Mesothelial cell of epicardium (in vitro differentiated cells): ENCODE measurements at places on chromosomes 1 and 21. TPM values are rescaled to one million over a fixed set of nuclear protein-coding genes. Genes with fewer than 3 reads are reported as not detected.

GRCh38 chr1:230308039-230308438, 118.1 kb downstream of the PGBD5 start:
- peaks cover 13% of the 10 kb centered on the region for H3K27me3 ChIP-seq
- DNase-seq, result no peak
- H3K4me1 ChIP-seq, result peaks cover 21% of the 10 kb centered on the region
- no peak overlapping the region for H3K4me3 ChIP-seq
- H3K27ac ChIP-seq, result peak overlapping the region; percentile 8

Gene OR6N1
- not detected in 3 replicates for total RNA-seq

Gene CFAP141
- not detected in 3 replicates for total RNA-seq

- peaks cover 23% of the 10 kb centered on the region for H3K27me3 ChIP-seq
- H3K36me3 ChIP-seq, result no peaks in the 10 kb centered on the region
- no peaks in the 10 kb centered on the region for H3K4me1 ChIP-seq
- no peak overlapping the region for H3K27ac ChIP-seq
- no peak overlapping the region for H3K4me3 ChIP-seq
These were observed 12.0 kb upstream of the PCBP3 start for GRCh38 chr21:45631540-45631939.

GRCh38 chr1:230641346-230641745, 935 bp upstream of the COG2 start:
- H3K27ac ChIP-seq, result no peak overlapping the region
- H3K4me3 ChIP-seq, result peak overlapping the region; percentile 99
- peaks cover 21% of the 10 kb centered on the region for H3K4me1 ChIP-seq
- H3K36me3 ChIP-seq, result no peaks in the 10 kb centered on the region
- DNase-seq, result no peak

DNA sequence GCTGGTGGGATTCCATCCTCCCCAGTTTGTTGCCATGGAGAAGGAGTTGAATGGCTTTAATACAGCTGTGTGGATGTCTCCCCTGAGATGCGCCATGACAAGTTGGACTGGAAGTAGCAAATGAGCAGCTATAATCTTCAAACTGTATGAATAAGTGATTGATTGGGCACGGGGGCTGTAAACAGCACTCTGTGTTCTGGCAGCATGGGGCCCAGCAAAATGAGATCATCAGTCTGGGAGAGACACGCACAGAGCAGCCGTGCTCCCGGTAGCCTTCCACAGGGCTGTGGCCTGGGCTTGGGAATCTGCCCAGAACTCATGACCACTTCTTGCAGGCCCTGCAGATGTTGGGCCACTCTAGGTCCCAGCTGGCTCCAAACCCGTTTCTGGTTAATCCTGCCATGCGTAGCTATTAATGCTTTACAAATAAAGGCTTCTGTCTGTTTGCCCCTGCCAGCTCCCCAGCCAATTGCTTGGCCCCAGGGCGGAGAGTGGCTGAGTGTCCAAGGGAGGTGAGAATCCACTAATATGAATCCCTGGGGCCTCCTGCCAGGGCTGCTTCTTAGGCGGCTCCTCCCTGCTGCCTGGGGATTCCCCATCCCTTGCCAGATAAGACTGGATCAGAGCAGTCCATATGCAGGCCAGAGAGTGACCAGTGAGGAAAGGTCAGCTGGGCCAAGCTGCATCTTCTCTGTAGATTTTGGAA, 642.9 kb downstream of the AJAP1 start:
- H3K4me3 ChIP-seq, result no peak overlapping the region
- no peak for DNase-seq
- H3K27me3 ChIP-seq, result peaks cover 9% of the 10 kb centered on the region

DNA sequence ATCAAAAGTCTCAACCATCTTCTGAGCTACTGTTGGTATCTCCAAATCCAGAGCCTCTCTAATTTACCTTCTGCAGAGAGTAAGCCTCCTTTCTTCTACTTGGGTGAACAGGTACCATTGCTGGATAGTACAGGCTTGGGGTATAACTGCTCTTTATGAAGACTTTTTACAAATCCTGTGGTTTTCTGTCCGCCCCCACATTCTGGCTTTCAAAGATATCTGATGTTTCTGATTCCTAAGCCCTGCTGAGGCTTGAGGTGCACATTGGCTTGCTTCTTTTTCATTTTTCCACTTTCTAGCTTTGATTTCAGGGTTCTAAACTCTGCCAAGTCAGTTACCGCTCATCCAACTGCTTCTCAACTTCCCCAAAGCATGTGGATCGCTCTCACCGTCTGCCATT, 37.1 kb downstream of the TENT5C start:
- H3K4me3 ChIP-seq, result no peak overlapping the region
- H3K36me3 ChIP-seq, result no peaks in the 10 kb centered on the region
- peaks cover 16% of the 10 kb centered on the region for H3K27me3 ChIP-seq
- peaks cover 10% of the 10 kb centered on the region for H3K4me1 ChIP-seq

- H3K4me3 ChIP-seq, result no peak overlapping the region
- H3K27ac ChIP-seq, result no peak overlapping the region
- peaks cover 2% of the 10 kb centered on the region for H3K4me1 ChIP-seq
- peak; percentile 6 for DNase-seq
- no peaks in the 10 kb centered on the region for H3K36me3 ChIP-seq
These were observed 6.4 kb upstream of the LRP8 start for GRCh38 chr1:53334312-53334711.

GRCh38 chr1:228097333-228098081, 5.6 kb downstream of the C1orf35 start:
- H3K27me3 ChIP-seq, result no peaks in the 10 kb centered on the region
- DNase-seq, result peak; percentile 31
- H3K4me3 ChIP-seq, result no peak overlapping the region
- H3K36me3 ChIP-seq, result peaks cover 42% of the 10 kb centered on the region
- H3K4me1 ChIP-seq, result peaks cover 5% of the 10 kb centered on the region

Gene FMO2
- total RNA-seq, result not detected in 3 replicates

- no peak for DNase-seq
- H3K27ac ChIP-seq, result no peak overlapping the region
- peaks cover 11% of the 10 kb centered on the region for H3K36me3 ChIP-seq
- no peak overlapping the region for H3K4me3 ChIP-seq
These were observed 29.0 kb downstream of the PPFIA4 start for GRCh38 chr1:203055161-203055799.

Gene GOLT1A
- 3.6 to 4.1 TPM (median 3.9 TPM) in 3 replicates for total RNA-seq

Gene LCE3D
- total RNA-seq, result not detected in 3 replicates

Gene TGFB2
- 45.3 to 51.0 TPM (median 50.6 TPM) in 3 replicates for total RNA-seq

DNA sequence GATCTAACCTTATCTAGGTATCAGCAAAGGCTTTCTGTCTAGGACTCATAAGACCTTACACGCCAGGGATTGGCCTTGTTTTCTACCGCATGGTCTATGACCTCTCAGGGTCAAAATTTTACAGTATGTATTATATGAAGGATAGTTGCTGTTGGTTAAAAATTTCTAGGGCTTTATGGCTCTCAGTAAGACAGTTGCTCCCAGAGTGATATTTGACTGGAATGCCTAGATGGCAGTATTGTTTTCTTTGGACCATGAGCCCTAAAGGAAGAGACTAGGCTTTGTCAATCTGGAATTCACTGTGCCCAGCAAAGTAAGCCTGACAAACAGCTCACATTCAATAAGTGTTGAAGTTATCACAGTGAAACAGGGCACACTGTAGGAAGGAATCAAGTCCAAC, 37.6 kb downstream of the C1orf87 start:
- no peak for DNase-seq
- no peak overlapping the region for H3K4me3 ChIP-seq
- H3K36me3 ChIP-seq, result no peaks in the 10 kb centered on the region
- H3K4me1 ChIP-seq, result no peaks in the 10 kb centered on the region
- H3K27me3 ChIP-seq, result peaks cover 3% of the 10 kb centered on the region

DNA sequence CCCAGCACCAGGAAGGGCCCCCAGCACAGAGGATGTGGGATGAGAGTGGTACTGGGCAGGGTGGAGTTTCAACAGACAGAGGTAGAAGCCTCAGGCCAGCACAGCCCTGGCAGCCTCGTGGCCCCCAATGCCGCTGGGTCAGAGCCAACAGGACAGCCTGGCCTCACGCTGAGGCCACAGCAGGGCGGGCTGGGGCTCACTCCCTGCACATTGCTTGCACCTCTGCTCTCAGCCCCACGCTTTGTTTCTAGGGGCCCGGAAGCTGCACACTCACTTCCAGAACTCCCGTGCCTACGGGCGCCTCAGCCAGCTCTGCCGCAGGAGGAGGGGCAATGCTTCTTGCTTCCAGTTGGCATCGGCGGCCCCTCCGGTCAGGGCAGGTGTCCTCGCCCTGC, 72.9 kb downstream of the SIK1 start:
- H3K27ac ChIP-seq, result no peak overlapping the region
- no peak overlapping the region for H3K4me3 ChIP-seq
- H3K27me3 ChIP-seq, result no peaks in the 10 kb centered on the region
- no peaks in the 10 kb centered on the region for H3K36me3 ChIP-seq
- H3K4me1 ChIP-seq, result peaks cover 30% of the 10 kb centered on the region

- no peaks in the 10 kb centered on the region for H3K27me3 ChIP-seq
- H3K36me3 ChIP-seq, result peaks cover 2% of the 10 kb centered on the region
- no peak for DNase-seq
- no peak overlapping the region for H3K27ac ChIP-seq
- H3K4me1 ChIP-seq, result no peaks in the 10 kb centered on the region
These were observed 4.5 kb upstream of the LCE2D start for GRCh38 chr1:152658649-152659048.

Gene CNTN2
- total RNA-seq, result 0.11 to 0.38 TPM (median 0.29 TPM) in 3 replicates

Gene KRTAP13-2
- not detected in 3 replicates for total RNA-seq

DNA sequence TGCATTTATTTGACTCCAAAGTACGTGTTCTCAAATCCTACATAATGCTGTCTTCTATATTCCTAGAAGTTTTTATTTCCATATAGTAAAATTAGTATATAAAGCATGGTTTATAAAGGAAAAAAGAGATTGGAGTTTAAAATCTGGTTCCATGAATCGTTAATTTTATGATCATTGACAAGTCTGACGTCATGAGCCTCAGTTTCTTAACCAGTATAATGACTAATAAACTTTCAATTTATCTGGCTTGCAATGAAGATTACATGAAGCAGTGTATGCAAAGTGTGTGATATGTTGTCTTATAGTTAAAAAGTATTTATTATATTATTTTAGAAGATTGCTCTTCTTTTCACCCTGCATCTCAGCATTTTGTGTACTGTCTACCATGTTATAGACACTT, 421.4 kb upstream of the LRRC7 start:
- peaks cover 4% of the 10 kb centered on the region for H3K4me1 ChIP-seq
- no peak for DNase-seq
- H3K4me3 ChIP-seq, result no peak overlapping the region
- H3K27me3 ChIP-seq, result no peaks in the 10 kb centered on the region
- H3K36me3 ChIP-seq, result no peaks in the 10 kb centered on the region

Gene RHD
- not detected in 3 replicates for total RNA-seq

Gene MAN1A2
- total RNA-seq, result 53.1 to 56.5 TPM (median 55.1 TPM) in 3 replicates

GRCh38 chr1:119865627-119866026, 30.7 kb downstream of the ADAM30 start:
- DNase-seq, result no peak
- peaks cover 16% of the 10 kb centered on the region for H3K27me3 ChIP-seq
- no peak overlapping the region for H3K27ac ChIP-seq
- no peaks in the 10 kb centered on the region for H3K36me3 ChIP-seq

Gene GJA4
- total RNA-seq, result not detected in 3 replicates

DNA sequence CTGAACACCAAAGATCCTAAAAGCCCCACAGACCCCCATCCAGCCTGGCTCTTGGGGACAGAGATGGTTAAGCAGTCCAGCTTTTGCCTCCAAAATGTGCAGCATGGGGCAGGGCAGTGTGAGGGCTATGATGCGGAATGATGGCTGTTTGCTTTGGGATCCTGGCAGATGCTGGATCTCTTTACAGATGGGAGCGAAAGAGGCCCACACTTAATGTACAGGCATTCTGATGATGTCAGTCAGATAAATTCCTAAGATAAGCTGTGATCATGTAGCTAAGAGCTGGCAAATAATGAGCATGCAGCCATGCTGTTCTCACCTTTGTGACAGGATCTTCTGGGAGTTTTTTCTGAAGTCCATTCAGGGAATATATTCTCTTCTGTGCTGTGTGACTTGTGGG, 17.6 kb upstream of the KCNQ4 start:
- peaks cover 60% of the 10 kb centered on the region for H3K36me3 ChIP-seq
- DNase-seq, result no peak
- H3K4me1 ChIP-seq, result peaks cover 1% of the 10 kb centered on the region

DNA sequence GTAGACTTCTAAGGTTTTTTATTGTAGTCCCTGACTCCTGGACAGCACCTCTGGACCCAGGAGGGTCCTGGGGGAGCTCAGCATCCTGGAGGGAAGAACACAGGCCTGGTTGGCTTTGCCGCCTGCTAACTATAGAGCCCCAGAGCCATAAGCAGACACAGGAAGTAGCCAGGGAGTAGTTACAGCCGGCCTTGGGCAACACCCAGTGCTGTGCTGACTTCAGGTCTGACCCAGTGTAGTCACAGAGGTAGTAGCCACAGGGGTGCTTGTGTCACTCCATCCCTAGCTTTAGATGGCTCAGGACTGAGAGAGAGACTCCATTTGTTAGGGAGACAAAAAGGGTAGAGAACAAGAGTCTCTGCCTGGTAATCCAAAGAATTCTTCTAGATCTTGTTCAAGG, 21.9 kb downstream of the MCOLN2 start:
- H3K27me3 ChIP-seq, result peaks cover 3% of the 10 kb centered on the region
- H3K27ac ChIP-seq, result no peak overlapping the region
- no peak for DNase-seq
- peaks cover 2% of the 10 kb centered on the region for H3K36me3 ChIP-seq
- no peaks in the 10 kb centered on the region for H3K4me1 ChIP-seq

GRCh38 chr1:164504749-164505148, 54.2 kb upstream of the PBX1 start:
- no peak for DNase-seq
- no peaks in the 10 kb centered on the region for H3K27me3 ChIP-seq
- no peaks in the 10 kb centered on the region for H3K4me1 ChIP-seq
- H3K27ac ChIP-seq, result no peak overlapping the region
- H3K4me3 ChIP-seq, result no peak overlapping the region
- peaks cover 8% of the 10 kb centered on the region for H3K36me3 ChIP-seq

GRCh38 chr1:184708084-184708676, 46.5 kb downstream of the EDEM3 start:
- H3K27ac ChIP-seq, result no peak overlapping the region
- H3K27me3 ChIP-seq, result no peaks in the 10 kb centered on the region
- H3K4me1 ChIP-seq, result no peaks in the 10 kb centered on the region
- no peak for DNase-seq

GRCh38 chr1:12249181-12249580, 19.4 kb downstream of the VPS13D start:
- H3K4me1 ChIP-seq, result peaks cover 6% of the 10 kb centered on the region
- no peaks in the 10 kb centered on the region for H3K27me3 ChIP-seq
- no peak for DNase-seq

Gene TMEM61
- 0.31 to 0.47 TPM (median 0.34 TPM) in 3 replicates for total RNA-seq

Gene GPR25
- 0.25 TPM in 1 of 3 replicates, not detected in the others for total RNA-seq

DNA sequence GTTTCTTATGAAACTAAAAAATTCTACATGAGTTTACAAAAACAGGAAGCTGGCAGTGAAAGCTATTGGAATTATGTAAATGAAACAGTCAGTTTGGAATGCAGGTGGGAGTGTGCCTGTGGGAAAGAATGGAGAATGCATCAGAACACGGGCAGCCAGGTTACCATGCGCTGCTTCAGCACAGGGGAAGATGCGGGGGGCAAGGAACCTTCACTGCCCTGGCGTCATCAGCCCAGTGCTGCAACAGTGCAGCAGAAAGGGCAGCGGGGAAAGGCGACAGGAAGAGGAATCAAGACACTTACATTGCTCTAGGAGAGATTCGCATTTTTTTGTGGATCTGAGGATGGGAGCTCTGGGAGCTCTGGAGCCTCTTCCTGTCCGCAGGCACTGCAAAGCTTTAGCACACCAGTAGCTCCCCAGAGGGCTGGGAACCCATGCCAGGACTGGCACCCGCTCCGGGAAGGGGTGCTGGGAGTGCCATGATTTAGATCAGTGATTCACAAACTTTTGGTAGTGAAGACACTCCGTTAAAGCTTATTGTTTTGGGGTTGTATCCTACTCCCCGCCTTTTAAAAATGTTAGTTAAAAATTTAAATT, 64.1 kb upstream of the WDR26 start:
- H3K4me1 ChIP-seq, result peaks cover 52% of the 10 kb centered on the region
- H3K27ac ChIP-seq, result peak overlapping the region; percentile 94
- H3K4me3 ChIP-seq, result no peak overlapping the region
- H3K36me3 ChIP-seq, result peaks cover 8% of the 10 kb centered on the region
- no peaks in the 10 kb centered on the region for H3K27me3 ChIP-seq
